Astrocyte (in vitro differentiated cells and primary cell): ENCODE measurements at places on chromosomes 3 and 15.

GRCh38 chr15:88258093-88258641, 1.6 kb upstream of the NTRK3 start:
- no peak for DNase-seq

DNA sequence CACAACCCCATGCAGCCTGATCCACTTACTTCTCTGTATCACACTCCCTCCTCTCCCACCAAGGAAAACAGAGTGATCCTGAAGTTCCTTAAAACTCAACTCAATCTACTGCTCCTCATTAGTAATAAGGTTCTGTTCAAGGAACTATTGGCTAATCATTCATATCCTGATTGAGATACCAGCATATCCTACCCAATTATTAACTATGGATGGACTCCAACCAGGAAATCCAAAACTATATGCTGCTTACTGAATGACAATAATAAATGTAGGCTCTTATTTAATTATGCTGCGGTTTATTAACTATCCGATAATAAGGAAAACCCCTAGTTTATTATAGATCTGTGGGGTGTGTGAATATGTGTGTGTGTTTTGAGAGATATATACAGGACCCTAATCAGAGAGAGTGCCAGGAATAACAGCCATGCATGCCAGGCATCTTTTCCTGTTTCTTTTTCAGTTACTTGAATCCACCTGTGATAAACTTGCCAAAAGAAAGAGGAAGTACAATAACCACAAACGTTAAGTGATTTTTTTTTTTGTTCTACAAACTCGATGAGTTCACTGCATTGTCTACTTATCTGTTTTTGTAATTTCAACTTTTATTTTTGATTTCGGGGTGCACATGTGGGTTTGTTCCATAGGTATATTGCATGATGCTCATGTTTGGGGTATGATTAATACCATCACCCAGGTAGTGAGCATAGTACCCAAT, 1031.7 kb upstream of the CFAP20DC start:
- DNase-seq = no peak

DNA sequence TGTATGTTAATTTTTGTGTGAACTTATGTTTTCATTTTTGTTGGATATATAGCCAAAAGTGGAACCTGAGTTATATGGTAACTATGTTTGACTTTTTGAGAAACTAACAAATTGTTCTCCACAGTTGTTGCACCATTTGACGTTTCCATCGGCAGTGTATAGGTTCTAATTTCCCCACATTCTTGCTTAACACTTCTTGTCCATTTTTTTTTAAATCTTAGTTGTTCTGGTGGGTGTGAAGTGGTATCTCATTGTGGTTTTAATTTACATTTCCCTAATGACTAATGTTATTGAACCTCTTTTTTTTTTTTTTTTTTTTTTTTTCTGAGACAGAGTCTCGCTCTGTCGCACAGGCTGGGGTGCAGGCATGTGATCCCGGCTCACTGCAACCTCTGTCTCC, 8.0 kb downstream of the NISCH start:
- no peak for DNase-seq

- peak; percentile 100 for DNase-seq
Measured at GRCh38 chr3:171876680-171877147, 33.6 kb downstream of the TMEM212 start.

DNA sequence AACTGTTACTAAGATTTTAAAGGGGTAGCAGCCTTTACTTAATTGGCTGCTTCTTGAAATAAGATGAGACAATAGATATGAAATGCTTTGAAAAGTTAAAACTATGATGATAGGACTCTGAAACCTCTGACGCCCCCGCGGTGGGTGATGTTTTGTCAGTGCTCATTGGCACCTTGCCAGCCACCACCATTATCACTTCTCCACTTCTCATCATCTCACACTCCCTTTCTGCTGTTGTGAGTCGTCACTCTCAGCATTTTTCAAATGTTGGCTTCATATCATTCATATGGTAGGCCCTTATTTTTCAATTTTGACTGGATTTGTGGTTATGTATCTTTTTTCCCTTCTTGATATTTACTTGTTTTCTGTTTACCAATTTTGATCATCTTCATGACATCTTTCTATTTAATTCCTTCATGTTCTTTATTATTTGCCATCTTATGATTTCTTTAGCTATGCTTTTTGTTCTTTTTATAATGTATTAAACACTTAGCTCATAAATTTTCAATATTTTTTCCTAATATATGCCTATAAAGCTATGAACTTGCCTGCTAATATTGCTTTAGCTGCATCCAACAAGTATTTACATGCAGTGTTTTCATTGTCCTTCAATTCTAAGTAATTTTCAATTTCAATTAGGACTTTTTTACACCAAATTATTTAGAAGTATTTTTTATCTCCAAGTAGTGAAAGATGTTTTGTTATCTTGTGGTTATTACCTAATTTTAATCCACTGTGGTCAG, 30.3 kb upstream of the SKOR1 start:
- DNase-seq = no peak

DNA sequence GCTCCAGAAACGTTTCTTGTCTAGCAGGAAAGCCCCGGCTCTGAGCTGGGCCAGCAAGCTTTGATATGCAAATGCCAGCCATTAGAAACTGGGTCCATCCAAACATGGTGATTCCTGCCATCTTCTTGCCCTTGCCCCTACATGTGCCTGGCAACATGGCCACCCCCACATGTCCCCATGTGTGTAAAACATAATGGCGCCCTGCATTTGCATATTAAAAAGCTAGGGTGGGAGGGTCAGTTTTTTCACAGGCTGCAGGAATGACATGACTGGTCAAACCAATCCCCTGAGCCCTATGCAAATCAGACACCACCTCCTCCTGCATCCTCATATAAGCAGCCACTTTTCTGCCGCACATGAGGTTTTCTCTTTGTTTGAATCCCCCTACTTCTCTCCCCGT, 21.2 kb downstream of the GPR156 start:
- DNase-seq = no peak

- DNase-seq = peak; percentile 32
Measured at GRCh38 chr15:77500989-77501388, 80.3 kb downstream of the HMG20A start.

DNA sequence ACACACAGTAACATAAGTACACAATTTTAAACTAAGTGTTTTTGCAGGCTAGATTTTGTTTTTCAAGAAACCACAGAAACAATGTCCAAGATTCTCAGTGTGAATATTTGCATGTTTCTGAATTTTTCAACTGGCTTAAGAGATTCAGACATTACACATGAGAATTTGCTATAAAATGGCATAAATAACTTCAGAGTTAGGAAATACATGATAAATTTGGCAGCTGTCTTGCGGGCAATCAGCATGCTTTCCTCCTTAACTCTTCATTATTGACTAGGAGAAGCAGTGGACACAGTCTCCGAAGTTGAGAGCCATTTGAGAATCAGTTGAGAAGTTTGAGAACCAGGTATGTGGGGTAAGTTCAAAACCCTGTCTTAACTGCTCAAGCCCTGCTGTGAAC, 625.6 kb upstream of the SGO1 start:
- no peak for DNase-seq

DNA sequence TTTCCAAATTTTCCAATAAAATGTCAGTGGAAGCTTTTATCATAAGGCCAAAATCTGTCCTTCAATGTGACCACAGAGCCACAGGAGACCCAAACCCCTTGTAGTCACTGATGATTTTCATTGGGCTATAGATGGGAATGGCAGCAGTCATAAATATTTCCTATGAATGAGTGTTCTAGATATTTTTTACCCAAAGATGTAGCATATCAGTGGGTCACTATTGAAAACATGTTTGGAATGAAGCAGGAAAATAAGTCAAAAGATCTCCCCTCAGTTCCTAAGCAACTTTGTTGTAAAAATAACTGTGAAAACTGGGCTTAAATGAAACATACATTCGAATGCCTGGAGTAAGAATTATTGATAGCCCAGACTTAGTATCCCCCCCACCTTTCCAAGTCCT, 49.0 kb downstream of the NKIRAS1 start:
- DNase-seq = no peak

DNA sequence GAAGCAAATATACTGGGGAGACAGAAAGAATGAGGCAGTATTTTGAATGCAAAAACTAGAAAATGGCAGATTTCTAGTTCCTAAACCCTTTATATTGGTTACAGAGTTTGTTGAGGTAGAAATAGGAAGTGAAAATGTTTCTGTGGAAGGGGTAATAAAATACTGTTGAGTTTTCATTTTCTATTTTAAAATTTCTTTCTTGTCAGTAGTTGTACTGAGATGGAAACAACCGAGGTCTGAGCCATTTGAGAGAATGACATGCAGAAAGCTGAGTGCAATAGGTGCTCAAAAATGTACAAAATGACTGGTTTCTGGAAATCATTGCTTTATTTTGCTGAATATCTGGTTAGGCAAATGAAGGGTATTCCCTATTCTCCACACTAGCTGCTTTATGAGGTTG, 361.4 kb downstream of the CHL1 start:
- no peak for DNase-seq

DNA sequence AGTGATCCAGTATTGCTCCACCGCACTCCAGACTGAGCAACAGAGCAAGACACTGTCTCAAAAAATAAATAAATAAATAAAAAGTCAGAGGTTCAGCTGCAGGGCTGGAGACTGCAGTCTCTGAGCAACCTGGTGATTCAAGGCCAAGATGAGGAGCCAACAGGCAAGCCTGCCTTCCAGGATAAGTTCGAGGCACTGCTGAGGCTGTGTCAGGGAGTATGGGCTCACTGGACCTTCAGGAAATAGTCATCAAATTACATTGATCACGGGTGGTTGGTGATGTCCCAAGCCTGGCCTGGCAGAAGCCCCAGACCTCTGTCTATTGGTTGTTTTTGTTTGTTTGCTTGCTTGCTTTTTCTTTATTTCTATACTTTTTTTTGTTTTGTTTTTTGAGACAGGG, 41.5 kb downstream of the IDH2 start:
- DNase-seq = no peak

DNA sequence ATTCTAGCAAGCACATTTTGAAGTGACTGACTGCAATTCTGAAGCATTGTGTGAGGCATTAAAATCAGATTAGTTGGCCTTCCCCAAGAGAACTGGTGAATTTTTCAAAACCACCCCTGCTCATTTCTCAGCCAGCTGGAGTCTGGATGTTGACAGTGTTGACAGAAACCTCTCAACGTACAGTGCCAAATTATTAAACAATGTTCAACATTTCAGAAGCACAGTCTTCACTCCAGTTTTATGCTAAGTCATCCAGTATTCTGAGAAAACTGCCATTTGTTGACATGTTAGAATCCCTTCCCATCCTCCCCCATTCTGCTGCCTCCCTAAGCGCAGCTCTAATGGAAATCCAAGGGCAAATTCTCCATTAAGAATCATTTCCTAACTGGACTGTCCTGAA, 369.3 kb upstream of the TRIM42 start:
- no peak for DNase-seq

DNA sequence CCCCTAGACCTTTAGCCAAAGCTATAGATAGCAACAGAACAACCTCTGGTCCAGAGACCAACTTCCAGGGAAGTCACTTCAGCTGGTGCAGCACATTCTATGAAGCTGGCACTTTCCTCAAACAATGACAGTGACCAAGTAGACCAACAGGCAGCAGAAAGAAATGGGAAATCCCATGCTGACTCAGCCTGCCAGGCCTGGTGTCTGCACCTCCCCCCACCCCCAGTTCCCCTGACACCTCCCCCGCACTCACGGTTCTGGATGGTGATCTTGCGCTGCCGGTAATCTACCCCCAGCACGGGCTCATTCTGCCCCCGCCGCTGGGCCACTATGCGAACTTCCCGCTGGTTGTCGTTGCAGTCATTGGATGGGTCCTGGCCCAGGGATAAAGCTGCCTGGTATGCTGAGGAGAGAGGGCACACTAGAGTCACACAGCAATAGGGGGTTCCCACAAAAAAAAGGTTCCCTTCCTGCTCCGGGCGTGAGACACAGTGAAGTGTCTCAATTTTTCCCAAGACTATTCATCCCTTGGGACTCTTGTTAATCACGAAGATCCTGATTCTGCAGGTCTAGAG, 17.0 kb downstream of the ILDR1 start:
- DNase-seq = no peak

DNA sequence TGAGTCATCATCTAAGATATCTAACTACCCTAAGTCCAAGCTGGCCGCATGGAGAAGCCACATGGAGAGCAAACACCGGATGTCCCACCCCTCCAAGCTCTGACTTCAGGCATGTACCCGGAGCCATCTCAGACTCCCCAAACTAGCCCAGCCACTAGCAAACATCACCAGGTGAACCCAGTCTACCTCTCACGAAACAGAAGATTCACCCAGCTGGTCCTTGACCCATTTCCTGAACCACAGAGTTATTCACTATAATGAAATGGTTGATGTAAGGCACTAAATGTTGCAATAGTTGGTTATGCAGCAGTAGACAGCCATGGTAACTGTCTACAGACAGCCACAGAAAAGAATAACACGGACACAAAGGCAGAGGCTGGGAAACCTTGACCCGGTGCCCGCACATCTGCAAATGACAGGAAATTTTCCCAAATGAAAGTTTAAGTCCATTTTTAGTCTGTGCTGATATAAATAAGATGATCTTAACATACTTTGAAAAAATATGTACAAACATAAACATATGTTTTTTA, 265.5 kb upstream of the ATP10A start:
- DNase-seq = no peak

- no peak for DNase-seq
Measured at GRCh38 chr3:110327870-110328269, 743.7 kb upstream of the NECTIN3 start.

GRCh38 chr15:85676342-85677098, 118.2 kb downstream of the KLHL25 start:
- no peak for DNase-seq

DNA sequence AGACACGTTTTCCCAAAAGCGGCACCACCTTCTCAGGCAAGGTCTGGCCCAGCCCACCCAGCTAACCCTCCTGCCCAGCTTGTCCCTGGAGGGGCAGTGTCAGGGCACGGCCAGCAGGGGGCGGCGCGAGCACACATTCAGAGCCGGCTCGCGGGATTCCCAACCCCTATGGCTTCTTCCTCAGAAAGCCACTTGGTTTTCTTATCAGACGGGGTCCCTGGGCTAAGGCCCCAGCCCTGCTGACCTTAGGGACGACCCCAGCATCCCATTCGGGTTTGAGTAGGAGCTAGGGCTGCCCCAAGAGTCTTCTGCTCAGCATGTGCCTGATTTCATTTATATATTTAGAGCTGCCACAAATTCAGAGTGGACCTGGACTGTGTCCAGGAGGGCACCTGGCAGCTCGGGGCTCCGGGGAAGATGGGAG, 14.5 kb downstream of the RLBP1 start:
- peak; percentile 27 for DNase-seq

DNA sequence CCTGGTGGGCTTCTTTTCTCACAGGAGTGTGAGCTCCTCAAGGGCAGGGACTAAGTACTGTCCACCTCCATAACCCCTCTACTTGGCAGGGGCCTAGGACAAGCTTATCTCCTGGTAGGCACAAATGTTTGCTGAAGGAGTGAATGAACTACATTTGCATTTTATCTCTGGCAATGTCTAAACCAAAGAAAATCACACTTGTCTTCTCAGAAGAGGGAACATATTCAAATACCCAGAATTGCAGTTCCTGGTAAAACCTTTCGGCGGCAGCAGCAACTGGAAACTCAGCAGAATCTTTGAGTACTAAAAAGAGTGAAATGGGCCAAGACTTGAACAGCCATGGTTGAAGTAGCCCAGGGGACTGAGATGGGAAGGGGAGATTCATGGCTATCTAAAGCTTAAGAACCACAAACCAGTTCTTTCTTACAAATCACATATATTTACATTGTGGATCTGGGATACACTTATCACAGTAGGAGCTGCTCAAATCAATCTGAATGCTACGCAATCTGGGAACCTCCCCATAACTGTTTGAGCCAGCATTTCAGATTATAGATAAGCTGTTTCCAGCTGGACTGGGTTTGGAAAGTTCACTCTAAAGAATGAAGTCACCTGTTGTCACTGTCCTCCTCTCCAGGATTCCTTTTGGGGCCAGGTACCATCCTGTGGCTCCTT, 18.7 kb upstream of the PTPN9 start:
- no peak for DNase-seq
